ENCODE measurements at places on chromosomes 6 and 20.

GRCh38 chr20:54368570-54368969 lies 106.8 kb upstream of the DOK5 start:
- no peak for DNase-seq

DNA sequence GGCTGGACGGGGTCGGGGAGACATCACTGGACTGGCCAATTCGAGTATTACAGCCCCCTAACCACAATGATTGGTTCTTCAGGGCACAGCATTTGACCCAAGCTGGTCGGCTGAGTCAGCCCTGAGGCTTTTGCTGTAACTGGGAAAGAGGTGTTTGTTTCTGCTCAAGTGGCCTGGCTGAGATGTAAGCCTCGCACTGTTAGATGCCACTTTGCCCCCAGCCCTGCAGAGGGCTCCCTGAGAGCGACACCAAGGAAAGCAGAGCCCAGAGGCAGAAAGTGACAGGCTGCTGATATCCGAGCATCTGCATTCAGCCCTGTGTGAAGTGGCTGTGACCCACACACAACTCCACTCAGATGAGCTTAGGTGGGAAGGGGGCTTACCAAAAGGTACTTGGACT lies 19.4 kb downstream of the ERGIC3 start:
- no peak for DNase-seq

DNA sequence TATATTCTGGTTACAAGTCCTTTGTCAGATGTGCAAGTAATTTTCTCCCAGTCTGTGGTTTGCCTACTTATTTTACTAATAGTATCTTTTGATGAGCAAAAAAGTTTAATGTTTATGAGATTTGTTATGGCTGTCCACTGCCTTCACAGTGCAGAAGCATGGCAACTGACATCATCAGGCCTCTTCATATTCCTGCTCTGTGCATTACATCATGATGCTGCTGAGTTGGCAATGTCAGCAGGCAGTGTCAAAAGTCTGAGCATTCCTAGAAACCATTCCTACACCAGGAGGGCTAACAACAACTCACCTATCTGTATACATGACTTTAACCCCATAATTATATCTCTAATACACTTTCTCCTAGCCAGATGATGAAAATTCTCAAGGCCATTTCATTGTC lies 10.8 kb upstream of the OR2B2 start:
- DNase-seq, result no peak

DNA sequence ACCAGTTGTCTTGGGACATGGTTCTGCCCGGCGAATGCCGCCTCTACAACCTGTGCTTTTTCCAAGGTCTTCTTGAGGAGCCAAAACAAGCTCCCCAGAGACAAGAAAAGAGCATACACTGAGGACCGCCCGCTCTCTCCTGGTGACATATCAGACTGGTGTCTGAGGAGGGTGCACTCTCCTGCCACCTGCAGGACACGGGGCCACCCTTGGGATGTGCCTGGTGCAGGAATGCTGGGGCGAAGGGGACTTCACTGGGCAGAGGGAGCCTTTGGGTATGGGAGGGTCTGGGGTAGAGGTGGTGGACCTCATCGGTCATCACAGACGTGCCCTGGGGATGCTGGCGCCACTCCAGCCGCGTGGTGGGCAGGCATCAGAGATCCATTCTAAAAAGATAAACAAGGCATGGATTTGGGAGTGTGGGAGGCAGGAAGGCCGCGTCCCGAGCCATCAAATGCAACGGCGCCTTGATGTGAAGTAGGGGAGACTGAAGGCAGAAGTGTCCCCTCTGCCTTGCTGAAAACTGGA lies 163.3 kb downstream of the CD83 start:
- DNase-seq, result no peak

DNA sequence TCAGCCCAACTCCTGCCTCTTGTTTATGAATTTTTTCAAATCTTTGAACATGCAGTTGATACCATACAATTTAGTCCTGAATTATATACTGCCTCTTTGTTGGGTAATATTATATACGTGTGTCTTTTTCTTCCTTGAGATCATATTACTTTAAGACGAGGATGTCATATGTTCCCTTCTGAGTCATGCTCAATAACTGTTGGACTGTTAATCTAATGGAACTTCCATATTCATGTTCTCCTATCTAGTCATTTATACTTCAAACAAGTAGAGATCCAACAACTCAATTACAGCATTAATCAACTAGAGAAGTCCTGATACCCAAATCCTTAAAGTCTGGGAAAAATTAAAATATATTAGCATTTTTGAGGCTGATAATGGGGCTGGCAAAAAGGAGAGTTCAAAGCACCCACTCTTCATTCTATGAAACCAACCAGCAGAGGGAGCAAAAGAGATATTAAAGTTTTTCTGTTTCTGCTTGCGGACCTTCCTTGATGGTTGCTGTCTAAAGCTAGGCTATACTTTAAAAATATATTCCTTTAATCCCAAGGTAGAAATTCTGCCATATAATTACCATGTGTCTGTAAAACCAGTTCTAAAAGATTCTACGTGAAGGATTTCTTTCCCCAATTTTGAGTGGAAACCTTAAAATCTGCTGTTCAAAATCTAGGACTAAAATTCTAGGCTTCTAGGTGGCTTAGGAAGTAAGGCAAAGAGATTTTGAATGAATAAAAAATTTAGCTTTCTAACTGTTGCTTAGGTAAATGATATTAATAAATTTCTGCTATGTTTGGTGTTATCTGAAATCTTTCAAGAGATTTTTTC lies 498.9 kb downstream of the BCKDHB start:
- no peak for DNase-seq

GRCh38 chr6:1952740-1953360 lies 292.6 kb downstream of the GMDS start:
- no peak for DNase-seq

DNA sequence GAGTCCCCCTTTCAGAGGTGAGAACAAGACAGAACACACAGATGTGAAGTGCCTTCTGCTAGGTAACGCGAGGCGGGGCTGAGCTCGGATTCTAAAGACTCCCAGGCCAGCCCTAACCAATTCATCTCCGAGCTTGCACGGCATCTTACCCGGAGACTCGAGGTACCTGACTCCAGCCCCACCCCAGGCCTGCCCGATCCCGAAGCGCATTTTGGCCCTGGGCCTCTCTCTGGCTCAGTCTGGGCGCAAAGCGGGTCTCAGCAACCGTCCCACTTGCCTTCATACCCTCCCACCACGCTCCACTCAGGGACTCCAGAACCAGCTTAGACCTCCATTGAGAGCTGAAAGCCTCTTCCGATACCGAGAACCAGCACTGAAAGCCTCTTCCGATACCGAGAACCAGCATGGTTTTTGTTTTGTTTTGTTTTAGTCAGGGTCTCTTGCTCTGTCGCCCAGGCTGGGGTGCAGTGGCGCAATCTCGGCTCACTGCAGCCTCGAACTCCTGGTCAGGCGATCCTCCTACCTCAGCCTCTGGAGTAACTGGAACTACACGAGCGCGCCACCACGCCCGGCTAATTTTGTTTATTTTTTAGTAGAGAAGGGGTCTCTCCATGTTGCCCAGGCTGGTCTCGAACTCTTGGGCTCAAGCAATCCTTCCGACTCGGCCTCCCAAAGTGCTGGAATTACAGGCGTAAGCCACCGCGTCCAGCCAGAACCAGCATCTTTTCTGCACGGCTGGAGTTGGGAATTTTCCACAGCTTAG lies 557 bp upstream of the DYNLRB1 start:
- DNase-seq, result no peak

- peak; percentile 63 for DNase-seq
Observed at GRCh38 chr6:166342349-166343149, at the start of gene SFT2D1. Gene SFT2D1 (minus strand): TSS chr6:166342545. CDS start chr6:166342481, 64 bp downstream.
